ENCODE measurements at places on chromosomes 12 and 14.

GRCh38 chr12:72282721-72283120, 10.6 kb downstream of the TRHDE start:
- peak; percentile 39 for DNase-seq

DNA sequence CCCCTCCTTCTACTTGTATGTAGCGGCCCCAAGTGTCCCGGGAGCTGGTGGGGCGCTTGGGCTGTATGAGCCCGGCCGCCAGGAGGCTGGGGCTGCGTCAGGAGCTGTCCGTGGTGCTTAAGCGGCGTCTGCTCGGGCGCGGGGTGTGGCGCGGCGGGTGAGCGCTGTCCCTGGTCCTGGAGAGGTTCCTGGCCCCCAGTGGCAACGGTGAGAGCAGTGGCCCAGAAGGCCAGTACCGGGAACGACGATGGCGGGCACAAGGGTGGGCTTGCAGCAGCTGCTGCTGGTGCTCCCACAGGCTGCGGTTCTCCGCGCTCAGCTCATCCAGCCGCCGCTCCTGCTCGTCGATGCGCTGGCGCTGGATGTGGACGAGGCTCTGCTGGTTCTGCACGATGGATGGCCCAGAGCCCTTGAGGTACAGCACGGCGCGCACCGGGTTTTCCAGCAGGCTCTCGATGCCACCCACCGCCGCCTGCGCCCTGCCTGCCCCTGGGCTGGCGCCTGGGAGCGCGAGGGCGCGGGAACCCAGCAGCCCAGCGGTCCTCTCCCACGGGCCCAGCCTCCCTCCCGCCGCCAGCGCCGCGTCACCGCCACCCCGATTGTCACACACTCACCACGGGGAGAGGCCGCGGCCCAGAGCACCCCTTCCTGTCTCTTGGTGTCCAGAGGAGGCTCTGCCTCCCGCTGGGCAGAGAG, 41.9 kb upstream of the FKBP4 start:
- DNase-seq: peak; percentile 65

GRCh38 chr12:28869197-28869596, 279.9 kb upstream of the FAR2 start:
- no peak for DNase-seq

GRCh38 chr14:70186900-70187451, 1.8 kb downstream of the SLC8A3 start:
- no peak for DNase-seq

DNA sequence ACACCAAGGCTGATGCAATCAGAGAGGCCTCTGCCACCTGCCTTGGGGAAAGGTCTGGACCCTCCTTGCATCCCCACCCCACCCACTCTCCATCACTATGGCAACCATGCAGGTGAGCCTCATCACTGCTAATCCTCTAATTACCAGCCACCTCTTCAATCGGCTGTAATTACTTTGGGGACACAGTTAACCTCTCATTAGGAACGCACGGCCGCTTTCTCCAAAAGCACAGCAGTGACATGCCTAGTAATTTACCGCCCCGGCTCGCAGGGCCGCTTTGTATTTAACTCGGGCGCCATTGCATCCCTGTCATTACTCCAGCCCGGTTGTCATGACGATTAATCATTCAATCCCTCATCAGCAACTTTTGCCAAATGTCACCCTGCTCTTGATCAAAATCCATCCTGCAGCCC, 36.3 kb upstream of the FAM222A start:
- DNase-seq: no peak

DNA sequence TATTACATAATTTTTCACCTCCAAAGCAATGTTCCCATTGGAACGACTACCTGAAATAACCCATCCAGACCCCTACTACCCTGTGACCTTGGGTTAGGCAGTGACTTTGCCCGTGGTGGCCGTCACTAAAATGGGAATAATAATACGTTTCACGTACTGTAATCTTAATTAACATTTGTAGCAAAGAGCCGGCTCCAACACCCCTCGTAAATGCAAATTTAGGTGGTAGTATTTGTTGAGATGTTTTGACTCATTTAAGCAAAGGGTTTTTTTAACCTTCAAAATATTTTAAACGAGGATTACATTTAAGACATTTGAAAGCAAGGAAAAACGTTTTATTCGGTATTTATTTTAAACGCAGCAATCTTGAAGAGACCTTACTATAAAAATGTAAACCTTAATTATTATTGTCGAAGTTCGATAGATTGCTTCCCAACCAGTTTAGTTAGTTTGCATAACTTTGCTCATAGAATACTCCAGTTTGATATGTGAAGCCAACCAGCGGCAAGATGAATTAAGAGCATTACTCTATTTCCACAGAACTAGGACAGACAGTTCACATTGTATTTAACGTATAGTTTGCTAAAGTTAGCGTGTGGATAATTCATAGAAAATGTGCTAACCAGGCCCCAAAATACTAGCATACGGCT, 1.4 kb upstream of the ARID2 start:
- DNase-seq: no peak

GRCh38 chr12:49548822-49549648, 10.2 kb downstream of the KCNH3 start:
- no peak for DNase-seq

GRCh38 chr12:80846952-80847351, 90.8 kb downstream of the LIN7A start:
- no peak for DNase-seq

- peak; percentile 75 for DNase-seq
Observed at GRCh38 chr14:22370084-22370847, 218.8 kb downstream of the DAD1 start.

Data from MCF 10A (cell line).